ENCODE measurements at places on chromosomes 11 and 22. TPM values are rescaled to one million over a fixed set of nuclear protein-coding genes. Genes with fewer than 3 reads are reported as not detected.

The NRXN2 gene
- total RNA-seq = 2.9 TPM

The PTPN5 gene
- total RNA-seq = not detected

The TMEM191C gene
- 0.54 TPM for total RNA-seq

The SMTNL1 gene
- not detected for total RNA-seq

The SPDYC gene
- not detected for total RNA-seq

The OR4C11 gene
- not detected for total RNA-seq

The TMPRSS5 gene
- total RNA-seq = not detected

The ZNRF3 gene
- total RNA-seq = 5.2 TPM

The SCUBE2 gene
- 9.6 TPM for total RNA-seq

The NLRP14 gene
- not detected for total RNA-seq

The KRTAP5-8 gene
- not detected for total RNA-seq

The FOXRED2 gene
- 3.9 TPM for total RNA-seq

The ANKK1 gene
- not detected for total RNA-seq

The NPAS4 gene
- total RNA-seq = not detected

The SAA4 gene
- not detected for total RNA-seq

The RFPL1 gene
- not detected for total RNA-seq

The RIMBP3C gene
- 0.18 TPM for total RNA-seq

Measured in cardiac atrium fibroblast (primary cell).